ENCODE measurements at places on chromosomes 7 and 10. TPM values are rescaled to one million over a fixed set of nuclear protein-coding genes. Genes with fewer than 3 reads are reported as not detected.

GRCh38 chr7:115683093-115683492 lies 347.5 kb downstream of the TFEC start:
- no peaks in the 10 kb centered on the region for H3K36me3 ChIP-seq
- H3K27ac ChIP-seq = no peak overlapping the region
- no peak overlapping the region for H3K4me3 ChIP-seq
- H3K4me1 ChIP-seq = no peaks in the 10 kb centered on the region

GRCh38 chr10:70892631-70893030 lies 4.3 kb upstream of the PCBD1 start:
- H3K36me3 ChIP-seq = no peaks in the 10 kb centered on the region
- H3K27me3 ChIP-seq = no peaks in the 10 kb centered on the region
- no peak overlapping the region for H3K27ac ChIP-seq
- no peak overlapping the region for H3K4me3 ChIP-seq
- DNase-seq = no peak

DNA sequence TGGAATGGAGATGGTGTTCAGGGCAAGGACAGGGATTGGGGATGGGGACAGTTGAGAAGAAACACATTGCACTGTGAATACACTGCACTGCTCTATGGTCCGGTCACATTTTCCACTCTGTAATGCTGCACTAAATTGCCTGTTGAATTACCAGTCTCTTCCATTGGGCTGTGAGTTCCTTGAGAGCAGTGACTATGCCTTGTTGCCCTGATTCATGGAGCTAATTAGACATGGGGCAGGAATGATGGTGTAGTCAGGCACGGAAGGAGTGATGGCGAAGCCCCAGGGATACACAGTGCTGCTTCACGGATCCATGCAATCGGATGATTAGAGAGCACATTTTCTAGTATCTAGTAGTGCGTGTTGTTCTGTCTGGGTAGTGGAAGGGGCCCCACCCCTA lies 25.4 kb upstream of the GPAM start:
- peaks cover 14% of the 10 kb centered on the region for H3K4me1 ChIP-seq
- H3K27me3 ChIP-seq = peaks cover 12% of the 10 kb centered on the region
- H3K27ac ChIP-seq = peak overlapping the region; percentile 51
- no peaks in the 10 kb centered on the region for H3K36me3 ChIP-seq
- H3K4me3 ChIP-seq = no peak overlapping the region

DNA sequence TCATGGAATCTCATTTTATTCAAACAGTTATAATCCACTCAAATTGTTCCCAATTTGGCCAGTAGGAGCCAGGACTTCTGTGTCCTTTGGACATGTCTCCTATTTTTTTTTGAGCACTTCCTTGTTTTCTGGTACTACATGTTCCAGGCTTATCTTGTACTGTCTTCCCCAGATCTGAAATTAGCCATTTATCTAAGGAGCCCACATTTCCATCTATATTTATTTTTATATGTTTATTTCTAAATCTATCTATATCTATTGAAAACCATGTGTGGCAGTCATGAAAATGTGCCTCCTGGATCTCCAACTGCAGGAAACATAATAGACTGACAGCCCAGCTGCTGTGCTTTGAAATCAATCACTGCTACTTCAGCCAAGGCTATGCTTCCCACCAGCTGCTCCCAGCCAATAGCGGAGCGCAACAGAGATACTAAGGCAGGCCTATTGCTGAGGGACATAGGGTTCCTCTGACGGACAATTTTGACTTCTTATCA lies 147.1 kb downstream of the LRRC4 start:
- H3K4me3 ChIP-seq = no peak overlapping the region
- no peaks in the 10 kb centered on the region for H3K27me3 ChIP-seq
- peak overlapping the region; percentile 65 for H3K27ac ChIP-seq
- peak; percentile 24 for DNase-seq
- peaks cover 74% of the 10 kb centered on the region for H3K4me1 ChIP-seq

GRCh38 chr10:15296701-15297100 lies 74.4 kb downstream of the FAM171A1 start:
- H3K4me3 ChIP-seq = no peak overlapping the region
- no peaks in the 10 kb centered on the region for H3K27me3 ChIP-seq
- H3K4me1 ChIP-seq = peaks cover 11% of the 10 kb centered on the region
- H3K27ac ChIP-seq = no peak overlapping the region
- H3K36me3 ChIP-seq = no peaks in the 10 kb centered on the region

DNA sequence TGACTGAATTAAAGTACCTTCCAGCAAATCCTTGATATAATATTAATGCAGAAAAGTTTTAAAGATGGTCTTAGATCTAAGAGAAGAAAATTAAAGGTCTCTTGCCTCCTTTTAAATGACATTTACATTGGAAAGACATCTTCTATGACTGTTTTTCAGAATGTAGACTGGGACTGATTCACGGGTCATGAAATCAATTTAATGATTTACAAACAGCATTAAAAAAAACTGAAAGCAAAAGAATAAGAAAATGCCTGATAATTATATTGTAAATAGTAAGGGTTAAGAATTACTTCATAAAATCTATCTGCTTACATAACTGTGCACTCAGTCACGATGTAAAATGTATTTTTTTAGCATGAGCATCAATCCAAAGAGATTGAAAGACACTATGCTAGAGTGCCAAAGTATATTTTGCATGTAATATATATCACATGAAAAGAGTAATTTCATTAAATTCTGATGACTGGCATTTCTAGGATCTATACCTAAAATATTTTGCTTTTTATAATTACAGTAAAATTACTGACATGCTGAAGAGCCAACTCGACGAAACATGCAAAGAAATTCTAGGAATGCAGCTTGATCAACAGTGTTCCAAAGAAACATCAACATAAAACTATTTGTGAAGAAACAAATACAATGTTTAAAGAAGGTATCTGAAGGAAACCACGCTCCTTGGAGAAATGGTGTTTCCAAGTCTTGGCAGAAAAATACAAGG lies 35.1 kb downstream of the RTKN2 start:
- no peaks in the 10 kb centered on the region for H3K36me3 ChIP-seq
- no peaks in the 10 kb centered on the region for H3K27me3 ChIP-seq
- no peak overlapping the region for H3K4me3 ChIP-seq
- peaks cover 6% of the 10 kb centered on the region for H3K4me1 ChIP-seq
- no peak for DNase-seq
- H3K27ac ChIP-seq = no peak overlapping the region

- no peaks in the 10 kb centered on the region for H3K36me3 ChIP-seq
- H3K27ac ChIP-seq = no peak overlapping the region
- DNase-seq = no peak
- H3K4me3 ChIP-seq = no peak overlapping the region
- no peaks in the 10 kb centered on the region for H3K4me1 ChIP-seq
- peaks cover 78% of the 10 kb centered on the region for H3K27me3 ChIP-seq
Measured at GRCh38 chr7:129066290-129067131, 11.6 kb upstream of the TNPO3 start.

DNA sequence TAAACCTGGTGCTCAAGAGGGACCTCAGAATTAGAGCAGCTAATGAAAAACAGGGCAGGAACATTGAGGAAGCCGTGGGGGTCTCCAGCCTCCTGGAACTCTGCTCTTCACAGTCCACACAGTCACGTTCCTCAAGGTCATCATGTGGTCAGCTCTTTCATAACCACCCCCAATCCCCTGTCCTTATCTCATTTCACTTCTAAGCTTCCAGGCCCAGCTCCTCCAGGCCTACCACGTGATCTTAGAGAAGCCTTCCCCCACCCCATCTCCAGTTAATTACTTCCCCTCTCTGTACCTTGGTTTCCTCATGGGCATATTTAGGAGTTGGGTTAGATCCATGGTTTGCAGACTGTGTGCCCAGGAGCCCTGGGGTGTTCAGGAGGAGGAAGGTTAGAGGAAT lies 106.4 kb upstream of the TCF7L2 start:
- DNase-seq = no peak
- H3K4me1 ChIP-seq = no peaks in the 10 kb centered on the region
- no peak overlapping the region for H3K4me3 ChIP-seq
- H3K27me3 ChIP-seq = no peaks in the 10 kb centered on the region
- peaks cover 17% of the 10 kb centered on the region for H3K36me3 ChIP-seq

DNA sequence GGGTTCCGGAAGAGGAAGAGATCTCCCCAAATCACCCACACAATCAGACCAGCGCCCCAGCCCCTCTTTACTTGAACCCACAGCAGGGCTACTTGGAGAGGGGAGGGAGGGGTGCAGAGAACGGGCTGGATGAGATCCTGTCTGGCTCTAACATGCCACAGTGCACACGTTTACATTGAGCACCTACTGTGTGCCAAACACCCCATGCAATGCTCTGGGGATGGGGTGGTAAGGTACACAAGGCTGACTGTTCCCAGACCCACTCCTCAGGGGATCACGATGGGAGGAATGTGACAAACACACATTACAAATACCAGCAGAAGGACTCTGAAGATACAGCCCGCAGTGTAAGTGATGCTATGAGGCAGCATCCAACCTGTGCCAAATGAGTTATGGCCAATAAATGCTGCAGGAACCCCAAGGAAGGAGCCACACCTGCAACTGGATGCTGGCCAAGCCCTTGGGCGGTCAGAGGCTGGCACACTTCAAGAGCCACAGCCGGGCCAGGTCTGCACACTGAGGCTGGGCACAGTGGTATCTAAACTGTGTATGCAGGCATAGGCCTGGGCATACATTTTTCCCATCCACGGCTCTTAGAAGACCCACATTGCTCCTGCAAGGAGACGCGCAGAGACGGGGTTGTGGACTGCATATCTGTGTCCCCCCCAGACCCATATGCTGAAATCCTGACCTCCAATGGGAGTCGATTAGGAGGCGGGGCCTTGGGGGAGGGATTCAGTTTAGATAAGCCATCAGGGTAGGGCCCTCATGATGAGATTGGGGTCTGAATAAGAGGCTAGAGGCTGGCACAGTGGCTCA lies 6.4 kb downstream of the SPOCK2 start:
- DNase-seq = no peak
- no peaks in the 10 kb centered on the region for H3K27me3 ChIP-seq
- H3K36me3 ChIP-seq = no peaks in the 10 kb centered on the region
- H3K27ac ChIP-seq = no peak overlapping the region

GRCh38 chr10:93150289-93150688 lies 76.6 kb downstream of the CYP26A1 start:
- no peaks in the 10 kb centered on the region for H3K36me3 ChIP-seq
- DNase-seq = no peak
- no peaks in the 10 kb centered on the region for H3K4me1 ChIP-seq
- no peak overlapping the region for H3K4me3 ChIP-seq

DNA sequence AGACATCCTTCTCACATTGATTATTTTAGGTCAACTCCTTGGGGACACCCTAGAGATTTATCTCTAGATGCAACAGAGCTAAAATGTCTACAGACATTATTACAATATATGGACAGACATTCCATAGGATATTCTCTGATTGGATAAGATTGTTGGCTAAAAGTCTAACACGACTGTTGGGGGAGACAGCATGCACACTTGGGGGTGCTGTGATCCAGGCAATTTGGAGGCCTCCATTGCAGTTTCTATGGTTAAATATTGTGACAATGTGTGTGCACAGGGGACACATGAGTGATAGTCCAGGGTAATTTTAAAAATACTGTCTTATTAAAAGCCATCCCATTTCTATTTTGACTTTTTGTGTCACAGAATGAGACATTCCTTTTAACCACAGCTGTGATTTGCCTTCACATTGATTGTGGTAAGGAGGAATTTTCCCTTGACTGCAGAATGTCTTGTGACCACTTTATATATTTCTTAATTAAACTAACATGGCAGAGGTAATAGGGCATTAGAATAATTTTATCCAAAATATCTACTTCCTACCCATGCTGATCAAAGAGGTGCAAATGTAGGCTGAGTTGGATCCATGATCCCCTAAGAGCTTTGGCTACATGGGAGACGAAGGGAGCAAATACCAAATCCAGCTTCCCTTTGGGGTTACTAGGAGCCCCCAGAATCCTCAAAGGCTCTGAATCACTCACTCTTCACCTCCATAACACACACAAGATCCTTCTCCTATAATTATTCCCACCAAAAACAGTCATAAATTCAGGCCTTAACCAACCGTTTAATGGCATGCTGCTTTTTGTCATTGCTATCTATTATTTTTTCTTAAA lies 7.3 kb downstream of the TFPI2 start:
- no peak overlapping the region for H3K27ac ChIP-seq
- no peak for DNase-seq
- H3K4me3 ChIP-seq = no peak overlapping the region

- no peaks in the 10 kb centered on the region for H3K4me1 ChIP-seq
- no peak overlapping the region for H3K4me3 ChIP-seq
- no peak for DNase-seq
- no peaks in the 10 kb centered on the region for H3K36me3 ChIP-seq
- no peak overlapping the region for H3K27ac ChIP-seq
- H3K27me3 ChIP-seq = no peaks in the 10 kb centered on the region
Measured at GRCh38 chr7:86863452-86863851, 196.0 kb downstream of the ELAPOR2 start.

- no peak overlapping the region for H3K4me3 ChIP-seq
- H3K36me3 ChIP-seq = no peaks in the 10 kb centered on the region
- peaks cover 33% of the 10 kb centered on the region for H3K27me3 ChIP-seq
Measured at GRCh38 chr7:70926666-70927065, 205.3 kb upstream of the GALNT17 start.

The CDC14C gene
- not detected for total RNA-seq

Data from left ventricle myocardium inferior (tissue), 1 donor.